ENCODE measurements at places on chromosomes 1 and 21.

DNA sequence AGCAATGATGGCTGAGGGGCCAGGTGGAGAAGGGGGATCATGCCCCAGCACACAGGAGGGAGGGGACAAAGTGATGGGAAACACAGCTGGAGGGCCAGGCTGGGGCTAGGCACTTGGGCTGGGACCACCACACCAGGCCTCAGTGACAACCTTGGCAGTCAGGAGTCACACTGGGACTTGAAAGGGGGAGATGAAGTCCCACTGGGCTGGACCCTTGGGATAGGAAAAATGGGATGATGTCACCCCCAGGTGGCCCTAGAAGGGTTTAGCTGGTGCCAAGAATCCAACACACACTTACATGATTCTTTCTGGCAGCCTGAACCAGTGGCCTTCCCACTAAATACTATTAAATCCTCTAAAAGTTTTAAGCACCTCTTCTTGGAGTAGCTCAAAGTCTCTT lies 17.1 kb downstream of the ZBTB17 start:
- DNase-seq, result no peak

DNA sequence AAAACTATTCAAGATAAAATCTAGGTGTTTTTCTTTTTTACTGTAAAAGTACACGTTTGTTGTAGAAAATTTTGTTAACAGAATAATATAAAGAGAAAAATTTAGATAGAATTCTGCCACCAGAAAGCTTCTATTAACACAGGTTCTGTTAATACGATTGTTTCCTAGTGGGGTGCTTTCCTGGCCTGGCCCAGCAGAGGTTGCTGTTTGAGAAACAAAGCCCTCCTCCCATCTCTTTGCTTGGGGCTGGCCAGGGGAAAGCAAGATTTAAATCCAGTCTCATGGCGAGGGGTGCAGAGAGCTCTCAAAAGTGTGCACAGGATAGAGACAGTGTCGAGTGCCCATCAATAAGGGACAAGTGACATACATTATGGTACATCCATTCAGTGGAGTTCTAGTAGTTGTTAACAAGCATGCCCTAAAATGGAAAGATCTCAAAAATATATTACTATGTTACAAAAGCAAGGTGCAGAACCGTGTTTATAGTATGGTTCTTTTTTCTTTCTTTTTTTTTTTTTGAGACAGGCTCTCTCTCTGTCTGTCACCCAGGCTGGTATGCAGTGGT lies 14.6 kb upstream of the ACBD3 start:
- no peak for DNase-seq

- DNase-seq, result no peak
Observed at GRCh38 chr1:16195518-16195905, 16.9 kb downstream of the ARHGEF19 start.

GRCh38 chr1:107460035-107460434 lies 319.2 kb downstream of the NTNG1 start:
- DNase-seq, result no peak

- DNase-seq, result peak; percentile 62
Observed at GRCh38 chr1:75630004-75630594, 19.2 kb upstream of the SLC44A5 start.

GRCh38 chr1:36771660-36772284 lies 262.5 kb downstream of the GRIK3 start:
- DNase-seq, result peak; percentile 94

DNA sequence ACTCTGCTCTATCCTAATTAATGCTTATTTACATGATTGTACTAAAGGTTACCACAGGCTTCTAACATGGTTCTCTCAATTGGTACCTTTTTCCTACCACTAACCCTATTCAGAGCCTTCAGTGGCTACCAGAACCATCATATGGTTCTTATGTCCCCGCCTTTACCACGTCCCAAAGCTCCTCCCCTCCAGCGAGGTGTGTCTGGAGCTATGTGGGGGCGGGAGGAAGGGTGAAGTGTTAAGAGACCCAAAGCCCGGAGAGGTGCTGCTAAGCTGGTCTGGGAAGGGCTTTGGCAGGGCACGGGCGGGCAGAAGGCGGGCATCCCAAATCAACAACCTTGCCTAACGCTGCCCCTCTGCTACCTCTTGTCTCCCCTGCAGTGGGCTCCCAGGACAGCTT lies 10.0 kb downstream of the SPATA46 start:
- no peak for DNase-seq

- DNase-seq, result no peak
Observed at GRCh38 chr1:151401860-151402259, 2.5 kb downstream of the PSMB4 start.

- DNase-seq, result peak; percentile 80
Observed at GRCh38 chr1:231720652-231721325, 94.2 kb downstream of the DISC1 start.

GRCh38 chr1:147243228-147243685 lies 773 bp downstream of the CHD1L start:
- DNase-seq, result no peak

DNA sequence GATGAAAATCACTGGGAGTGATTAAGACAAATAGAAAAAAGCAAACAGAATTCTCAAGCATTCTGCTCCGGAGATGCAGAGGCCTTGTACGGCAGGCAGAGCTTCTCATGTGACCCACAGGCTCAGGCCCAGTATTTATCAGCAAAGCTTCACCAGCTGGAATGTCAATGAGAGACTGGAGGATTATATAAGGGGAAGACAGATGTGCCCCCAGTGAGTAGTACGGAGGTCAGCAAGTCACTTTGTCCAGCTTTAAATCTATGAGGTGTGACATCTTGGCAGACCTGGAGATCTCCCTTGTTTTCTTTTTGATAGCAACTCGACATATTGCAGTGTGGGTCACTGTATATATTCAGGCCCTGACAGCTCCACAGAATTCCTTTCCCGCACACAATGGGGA lies 106.8 kb downstream of the HHIPL2 start:
- no peak for DNase-seq

DNA sequence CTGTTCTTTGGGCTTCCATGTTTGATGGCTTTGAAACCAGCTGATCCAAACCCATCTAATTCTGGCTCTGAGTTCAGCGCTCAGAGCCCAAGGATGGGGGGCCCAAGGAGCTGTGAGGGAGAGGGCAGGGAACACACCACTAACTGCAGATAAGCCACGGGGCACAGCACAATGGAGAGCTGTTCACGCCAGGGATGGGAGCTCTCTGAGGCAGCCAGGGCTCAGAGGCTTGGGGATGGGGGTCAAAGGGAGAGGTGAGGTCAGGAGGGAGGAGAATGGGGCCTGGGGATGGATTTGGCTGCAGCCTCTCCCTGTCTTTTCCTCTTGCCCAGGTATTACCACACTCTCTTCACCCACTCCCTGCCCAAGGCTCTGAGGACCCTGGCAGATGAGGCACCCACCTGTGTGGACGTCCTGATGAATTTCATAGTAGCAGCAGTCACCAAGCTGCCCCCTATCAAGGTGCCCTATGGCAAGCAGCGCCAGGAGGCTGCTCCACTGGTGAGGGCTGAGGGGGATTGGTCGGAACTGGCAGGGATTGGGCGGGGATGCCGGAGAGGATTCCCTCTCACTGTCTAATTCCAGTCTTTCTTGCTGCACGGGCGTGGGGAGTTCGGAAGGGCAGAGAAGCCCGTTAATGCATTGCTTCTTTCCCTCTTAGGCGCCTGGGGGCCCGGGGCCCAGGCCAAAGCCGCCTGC lies 11.3 kb downstream of the SLC30A2 start:
- DNase-seq, result no peak

DNA sequence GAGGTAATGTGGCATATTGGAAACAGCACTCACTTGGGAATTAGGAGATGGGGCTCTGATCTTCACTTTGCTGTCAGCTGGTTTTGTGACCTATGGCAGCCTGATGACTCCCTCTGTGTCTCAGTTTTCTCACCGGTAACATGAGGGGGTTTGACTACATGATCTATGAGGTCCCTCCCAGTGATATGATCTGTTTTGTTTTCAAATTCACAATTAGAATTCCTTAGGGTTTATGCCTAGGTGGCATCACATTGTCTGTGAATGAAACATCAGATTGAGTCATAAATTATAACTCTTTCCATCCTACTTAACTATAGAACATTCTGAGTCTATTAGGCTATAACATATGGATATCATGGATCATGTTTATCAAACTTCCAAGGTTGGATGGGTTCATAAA lies 386.6 kb downstream of the PTBP2 start:
- no peak for DNase-seq

- no peak for DNase-seq
Observed at GRCh38 chr1:210916548-210916947, 217.4 kb downstream of the KCNH1 start.

DNA sequence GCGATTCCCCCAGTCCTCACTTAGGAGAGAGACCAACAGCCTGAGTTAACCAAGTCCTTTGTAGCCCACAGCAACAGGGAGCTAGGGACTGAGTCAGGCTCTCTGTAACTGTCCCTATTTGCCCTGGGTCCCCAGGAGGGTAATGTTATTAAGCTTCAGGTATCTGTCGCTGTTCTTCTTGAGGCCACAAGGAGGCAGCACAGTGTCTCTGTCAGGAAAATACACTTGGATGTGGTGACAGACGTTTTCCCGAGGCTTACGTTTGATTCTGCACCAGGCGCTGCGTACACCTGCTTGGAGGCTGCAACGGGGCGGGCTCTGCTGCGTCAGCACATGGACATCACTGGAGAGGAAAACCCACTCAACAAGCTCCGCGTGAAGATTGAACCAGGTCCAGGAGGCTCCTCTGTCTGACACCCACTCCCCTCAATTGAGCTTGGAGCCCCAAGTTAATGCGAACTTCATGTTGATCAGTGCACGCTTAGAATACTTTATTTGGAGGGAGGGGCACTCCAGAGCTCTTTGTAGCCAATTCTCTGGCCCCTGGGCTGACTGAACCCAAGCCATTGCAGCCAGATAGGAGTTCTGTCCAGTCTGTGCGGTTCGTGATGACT lies 10.7 kb upstream of the ELF3 start:
- DNase-seq, result peak; percentile 37

DNA sequence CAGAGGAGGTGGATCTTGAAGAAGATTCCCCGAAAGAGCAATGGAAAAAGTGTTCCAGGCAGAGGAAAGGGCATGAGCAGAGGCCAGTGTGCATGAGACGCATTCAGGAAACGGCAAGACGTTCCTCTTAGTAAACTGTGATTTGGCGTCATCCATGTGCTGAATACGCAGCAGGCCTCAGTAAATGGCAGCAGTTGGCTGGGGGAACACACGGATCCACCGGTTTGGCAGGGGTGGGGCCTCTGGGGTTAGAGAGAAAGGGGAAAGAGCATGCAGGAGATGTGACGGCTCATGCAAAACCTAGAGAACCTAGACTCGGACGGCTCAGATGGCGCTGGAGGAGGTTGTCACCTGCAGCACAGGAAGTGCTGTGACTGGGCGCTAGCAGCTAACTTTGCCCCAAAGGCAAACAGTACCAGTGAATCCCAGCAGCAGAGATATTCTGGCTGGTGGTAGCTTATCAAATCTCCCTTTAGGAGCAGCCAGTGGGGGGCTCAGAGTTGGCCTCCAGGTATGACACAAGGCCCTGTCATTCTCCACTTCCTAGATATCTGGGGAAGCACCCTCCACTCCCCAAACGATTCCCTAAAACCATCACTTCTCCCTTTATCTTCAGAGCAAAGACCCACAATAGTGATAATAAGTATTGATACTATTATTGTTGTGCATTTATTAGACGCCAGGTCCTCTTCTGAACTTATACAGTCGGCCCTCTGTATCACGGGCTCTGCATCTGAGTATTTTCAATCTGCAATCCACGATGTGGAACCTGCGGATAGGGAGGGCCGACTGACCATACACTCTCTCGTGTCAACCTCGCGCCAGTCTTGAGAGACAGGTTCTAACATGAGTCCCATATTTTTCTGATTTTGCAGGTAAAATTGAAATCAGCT lies 7.6 kb downstream of the LAPTM5 start:
- DNase-seq, result no peak

GRCh38 chr1:51714374-51715019 lies 97.6 kb downstream of the OSBPL9 start:
- no peak for DNase-seq

DNA sequence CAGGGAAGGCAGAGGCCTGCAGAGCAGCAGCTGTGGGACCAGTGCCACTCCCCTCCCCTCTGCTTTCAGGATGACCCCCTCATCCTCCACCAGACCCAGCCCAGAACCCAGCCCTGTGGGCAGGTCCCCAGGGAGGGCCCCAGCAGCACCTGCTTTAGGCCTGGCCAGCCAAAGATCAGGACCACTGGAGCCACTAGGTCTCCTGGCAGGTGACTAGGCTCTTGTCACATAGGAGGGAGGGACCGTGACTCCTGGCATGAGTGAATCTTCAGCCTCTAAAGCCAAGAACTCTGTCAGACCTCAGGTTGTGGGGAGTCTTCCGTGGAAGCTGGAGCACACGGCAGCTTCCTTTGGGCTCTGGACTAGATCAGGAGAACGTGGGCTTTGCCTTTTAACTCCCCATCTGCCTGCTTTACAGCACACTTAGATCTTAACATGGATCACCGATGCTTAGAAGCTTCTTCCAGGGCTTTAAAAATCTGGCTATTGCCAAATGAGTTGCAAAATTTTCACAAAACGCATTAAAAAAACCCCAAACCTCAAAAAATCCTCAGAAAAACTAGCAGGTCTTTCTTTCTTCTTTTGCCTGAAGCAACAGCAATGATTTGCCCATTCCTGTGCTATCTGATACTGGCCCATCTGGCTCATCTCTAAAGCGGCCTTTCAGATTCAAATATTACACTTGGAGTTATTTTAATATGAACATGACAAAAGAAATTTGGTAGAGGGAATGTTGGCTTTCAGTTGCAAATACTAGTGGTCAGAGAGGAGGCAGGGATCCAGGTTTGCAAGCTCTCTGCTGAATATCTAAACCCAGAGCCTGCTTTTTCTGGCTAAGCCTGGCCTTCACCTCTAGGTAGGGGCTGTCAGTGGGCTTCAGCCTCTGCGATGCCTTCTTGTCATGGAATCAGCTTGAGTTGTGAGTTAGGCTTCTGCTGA lies 235.2 kb downstream of the SDCCAG8 start:
- no peak for DNase-seq
